ENCODE measurements at places on chromosomes 12 and 14.
A peak's percentile ranks its signal among the peaks of the same experiment; 100 is the strongest.

- no peak for DNase-seq
Measured at GRCh38 chr12:15769586-15769985, 19.6 kb downstream of the EPS8 start.

- DNase-seq: no peak
Measured at GRCh38 chr14:77988970-77989369, 181.2 kb upstream of the NRXN3 start.

- no peak for DNase-seq
Measured at GRCh38 chr12:41531147-41531829, 343.2 kb downstream of the PDZRN4 start.

GRCh38 chr12:33602515-33602914 is 162.9 kb upstream of the SYT10 start:
- DNase-seq: no peak

DNA sequence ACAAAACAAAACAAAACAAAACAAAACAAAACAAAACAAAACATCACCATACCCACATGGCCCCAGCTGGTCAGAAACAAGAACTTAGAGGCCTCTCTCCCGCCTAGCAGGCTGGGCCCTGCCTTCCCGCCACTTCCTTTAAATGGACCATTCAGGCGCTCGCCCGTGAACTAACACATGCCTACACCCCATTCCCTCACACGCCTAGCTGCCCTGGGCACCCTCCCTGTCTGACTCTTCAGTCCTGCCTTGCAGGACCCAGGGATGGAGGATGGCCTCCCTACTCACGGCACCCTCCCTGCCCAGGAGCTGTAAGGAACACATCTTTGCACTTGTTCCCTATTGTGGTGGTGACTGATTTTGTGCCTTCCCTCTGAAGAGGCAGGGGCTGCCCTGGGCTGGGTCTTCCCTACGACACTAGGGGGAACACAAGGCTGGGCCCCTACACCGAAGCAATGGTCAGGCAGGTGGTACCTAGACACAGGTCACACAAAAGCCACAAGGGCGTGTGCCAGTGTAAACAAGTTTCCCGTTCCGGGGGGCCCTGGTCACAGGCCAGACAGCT is 21.5 kb downstream of the P2RX2 start:
- no peak for DNase-seq

DNA sequence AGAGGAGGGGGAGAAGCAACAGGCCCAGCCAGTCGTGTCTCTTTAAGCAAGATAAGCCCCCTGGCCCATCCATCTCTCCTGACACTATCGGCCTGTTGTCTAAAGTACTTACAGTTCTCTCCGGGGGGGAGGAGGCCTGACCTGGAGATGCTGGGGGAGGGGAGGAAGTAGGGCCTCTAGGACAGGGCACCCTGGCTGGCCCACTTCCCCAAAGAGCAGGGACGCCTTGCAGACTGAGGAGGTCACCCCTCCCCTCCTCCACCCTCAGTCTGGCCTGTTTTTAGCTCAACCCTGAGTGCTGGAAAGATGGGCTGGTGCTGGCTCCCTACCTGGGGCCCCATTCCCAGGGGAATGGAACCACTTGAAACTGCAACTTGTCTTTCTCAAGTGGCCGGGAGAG is 70.3 kb downstream of the TBX5 start:
- DNase-seq: no peak

GRCh38 chr14:90827919-90828610 is 11.8 kb upstream of the TTC7B start:
- DNase-seq: peak; percentile 87

GRCh38 chr12:64566122-64566521 is 44.2 kb upstream of the RASSF3 start:
- DNase-seq: no peak

- DNase-seq: no peak
Measured at GRCh38 chr14:94341656-94342333, 18.7 kb upstream of the SERPINA6 start.

GRCh38 chr12:31522607-31523006 is 68.3 kb downstream of the DENND5B start:
- DNase-seq: no peak

GRCh38 chr12:47160316-47161244 is 80.8 kb upstream of the AMIGO2 start:
- DNase-seq: no peak

- no peak for DNase-seq
Measured at GRCh38 chr14:61954306-61954705, 192.1 kb downstream of the SNAPC1 start.

GRCh38 chr14:73116079-73116665 is 20.1 kb upstream of the PSEN1 start:
- DNase-seq: no peak

- no peak for DNase-seq
Measured at GRCh38 chr12:6199531-6200255, 507 bp upstream of the CD9 start.

DNA sequence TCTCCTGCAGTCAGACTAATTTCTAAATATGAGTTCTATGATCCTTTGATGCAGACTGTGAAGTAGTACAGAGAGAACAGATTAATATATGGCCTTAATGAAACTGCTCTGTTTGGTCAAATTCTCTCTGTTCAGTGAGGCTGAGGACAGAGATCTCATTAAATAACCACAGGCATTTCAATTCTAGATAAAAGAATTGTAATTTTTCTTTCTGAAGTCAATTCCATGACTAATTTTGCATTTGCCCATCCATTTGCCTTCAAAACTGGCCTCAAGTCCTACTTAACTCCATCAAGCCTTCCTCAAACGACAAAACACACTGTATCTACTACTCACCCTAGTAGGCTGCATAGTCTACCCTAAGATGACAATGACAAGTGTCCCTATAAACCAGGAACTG is 67.1 kb downstream of the DUSP16 start:
- no peak for DNase-seq

DNA sequence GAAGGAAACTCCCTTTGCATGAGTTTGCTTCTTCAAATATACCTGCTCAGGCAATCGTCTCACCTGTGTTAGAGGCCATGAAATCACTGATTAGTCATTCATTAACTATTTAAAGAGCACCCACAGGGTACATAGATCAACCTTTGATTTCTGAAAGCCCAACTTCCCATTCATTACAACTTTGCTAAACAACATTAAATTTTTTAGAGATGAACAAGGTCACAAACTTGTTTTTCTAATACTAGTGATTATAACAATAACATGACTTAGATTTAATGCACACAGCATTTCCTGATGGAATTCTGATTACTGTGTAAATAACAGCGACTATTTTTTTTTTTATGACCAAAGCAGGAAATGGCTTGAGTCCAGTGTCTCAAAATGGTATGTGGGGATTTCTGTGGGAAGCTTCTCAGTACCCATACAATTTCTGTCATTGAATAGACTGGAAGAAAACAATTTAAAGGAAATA is 5.4 kb upstream of the ERO1A start:
- no peak for DNase-seq

DNA sequence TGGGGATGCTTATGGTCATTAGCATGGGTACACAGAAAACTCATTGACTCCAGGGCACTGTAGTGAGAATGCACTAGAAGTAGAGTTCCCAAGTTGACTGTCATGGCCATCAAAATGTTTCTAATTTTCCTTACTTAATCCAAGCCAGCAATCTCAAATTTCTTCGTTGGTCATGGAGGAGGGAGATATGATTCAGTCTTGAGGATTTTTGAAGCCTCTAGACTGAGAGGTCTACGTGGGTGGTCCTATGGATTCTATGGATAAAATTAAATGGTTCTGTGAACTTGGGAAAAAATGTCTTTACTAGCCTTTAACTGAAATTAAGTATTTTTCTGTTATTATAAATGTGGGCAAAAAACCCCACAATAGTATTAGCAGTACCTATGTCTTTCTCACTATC is 508.5 kb downstream of the FUT8 start:
- no peak for DNase-seq

DNA sequence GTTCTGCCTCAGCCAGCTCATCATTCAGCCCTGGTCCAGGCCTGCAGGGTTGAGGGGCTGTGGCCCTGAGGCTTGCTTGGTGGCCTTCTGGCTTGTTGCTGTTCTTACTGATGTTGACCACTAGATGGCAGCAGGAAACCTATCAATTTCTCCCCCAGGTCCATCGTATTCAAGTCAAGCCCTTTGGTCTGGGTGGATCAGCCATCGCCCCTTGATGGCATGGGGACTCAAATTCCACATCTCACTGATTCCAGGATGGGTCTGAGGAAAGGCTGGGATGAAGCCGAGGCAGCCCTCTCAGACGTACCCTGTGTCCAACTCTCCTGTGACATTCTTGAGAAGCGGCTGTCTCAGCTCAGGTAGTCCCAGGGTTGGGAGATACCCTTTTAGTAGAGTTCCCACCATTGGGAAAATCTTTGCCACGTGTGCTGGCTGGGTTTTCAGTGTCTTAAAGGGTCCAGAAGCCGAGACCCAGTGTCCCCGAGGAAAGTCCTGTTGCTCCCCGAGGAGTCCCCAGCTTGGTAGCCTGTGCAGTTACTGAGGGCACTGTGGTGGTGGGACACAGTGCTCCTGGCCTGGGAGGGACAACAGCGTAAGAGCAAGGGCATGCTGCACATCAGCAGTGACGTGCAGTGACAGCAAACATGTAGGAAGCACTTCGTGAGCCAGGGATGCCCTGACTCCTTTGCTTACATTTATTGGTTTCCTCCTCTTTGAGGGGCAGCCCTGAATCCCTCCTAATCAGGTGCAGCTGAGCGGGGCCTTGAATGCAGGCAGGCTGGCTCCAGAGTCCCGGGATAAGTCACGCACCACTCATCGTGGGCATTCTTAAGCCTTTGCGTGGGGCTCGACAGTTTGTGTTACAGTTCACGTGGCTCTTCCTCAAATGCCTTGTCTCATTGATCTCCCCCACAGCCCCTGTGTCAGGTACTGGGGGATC is 58.6 kb downstream of the TSPAN9 start:
- no peak for DNase-seq

DNA sequence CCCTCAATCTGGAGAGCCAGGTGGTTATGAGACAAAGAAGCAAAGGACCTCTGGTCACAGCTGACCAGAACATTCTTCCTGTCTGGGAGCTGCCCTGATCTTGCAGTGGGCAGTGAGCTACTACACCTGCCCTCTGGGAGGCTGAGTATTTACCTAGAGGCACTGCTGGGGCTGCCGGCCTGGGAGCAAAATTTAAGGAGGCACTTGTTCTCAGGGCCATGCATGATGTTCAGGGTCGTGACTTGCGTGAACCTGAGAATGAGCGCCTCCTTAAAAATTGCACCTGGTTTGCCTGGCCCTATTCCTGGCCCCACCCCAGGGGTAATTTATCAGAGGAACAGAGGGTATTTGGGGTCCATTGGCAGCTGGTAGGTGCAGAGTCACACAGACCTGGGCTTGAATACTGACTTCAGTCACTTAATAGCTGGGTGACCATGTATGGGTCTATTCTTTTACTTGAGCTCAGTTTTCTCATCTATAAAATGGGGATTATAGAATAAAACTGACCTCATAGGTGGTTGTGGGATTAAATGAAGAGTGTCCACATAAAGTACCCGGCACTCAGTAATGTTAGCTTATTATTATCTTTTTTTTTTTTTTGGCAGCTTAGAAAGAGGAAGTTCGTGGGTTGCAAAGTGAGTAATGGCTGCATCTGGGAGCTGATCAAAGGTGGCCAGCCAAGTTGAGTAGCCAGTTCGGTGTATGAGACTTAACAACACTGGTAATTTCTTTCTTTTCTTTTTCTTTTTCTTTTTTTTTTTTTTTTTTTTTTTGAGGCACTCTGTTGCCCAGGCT is 107.4 kb upstream of the MED13L start:
- no peak for DNase-seq

- DNase-seq: no peak
Measured at GRCh38 chr12:34398366-34398705, 376.0 kb downstream of the ALG10 start.

- DNase-seq: no peak
Measured at GRCh38 chr12:72100854-72101253, 162.2 kb downstream of the TPH2 start.

GRCh38 chr12:32475724-32476123 is 76.4 kb downstream of the FGD4 start:
- no peak for DNase-seq

GRCh38 chr12:79959484-79959883 is 24.6 kb upstream of the PPP1R12A start:
- no peak for DNase-seq

- DNase-seq: peak; percentile 48
Measured at GRCh38 chr14:67532998-67533753, at the start of gene PLEKHH1. PLEKHH1 (plus strand) TSS chr14:67533290; CDS start chr14:67541868, 8,578 bp downstream.

DNA sequence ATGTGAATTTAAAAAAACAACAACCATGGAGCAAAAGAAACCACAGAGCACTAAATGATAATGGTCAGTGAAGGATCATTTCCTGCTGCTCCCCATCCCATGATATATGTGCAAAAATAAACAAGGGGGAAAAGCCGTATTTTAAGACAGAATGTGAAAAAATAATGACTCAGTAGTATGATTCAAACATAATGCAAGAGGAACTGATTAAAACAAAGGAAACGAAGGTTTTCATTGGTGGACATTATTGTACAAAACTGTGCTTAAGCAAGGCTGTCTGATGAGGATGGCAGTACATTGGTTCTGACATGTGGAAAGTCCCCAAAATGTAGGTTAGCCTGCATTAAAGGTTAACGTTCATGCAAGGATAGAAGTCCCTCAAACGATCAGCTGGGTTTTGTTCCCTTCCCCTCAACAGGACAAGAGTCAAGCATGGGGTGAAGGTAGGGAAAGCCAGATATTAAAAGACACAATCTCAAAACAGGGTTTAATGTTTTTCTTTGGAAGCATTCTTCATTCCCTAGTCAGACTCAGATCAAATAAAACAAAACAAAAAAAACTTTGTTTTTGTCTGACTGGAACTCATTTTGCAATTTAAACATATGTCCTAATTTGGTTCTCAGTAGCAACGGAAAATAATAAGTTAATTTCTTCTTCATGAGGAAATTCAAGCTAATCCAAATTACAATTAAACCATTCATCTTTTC is 26.3 kb upstream of the PTGDR start:
- DNase-seq: no peak

DNA sequence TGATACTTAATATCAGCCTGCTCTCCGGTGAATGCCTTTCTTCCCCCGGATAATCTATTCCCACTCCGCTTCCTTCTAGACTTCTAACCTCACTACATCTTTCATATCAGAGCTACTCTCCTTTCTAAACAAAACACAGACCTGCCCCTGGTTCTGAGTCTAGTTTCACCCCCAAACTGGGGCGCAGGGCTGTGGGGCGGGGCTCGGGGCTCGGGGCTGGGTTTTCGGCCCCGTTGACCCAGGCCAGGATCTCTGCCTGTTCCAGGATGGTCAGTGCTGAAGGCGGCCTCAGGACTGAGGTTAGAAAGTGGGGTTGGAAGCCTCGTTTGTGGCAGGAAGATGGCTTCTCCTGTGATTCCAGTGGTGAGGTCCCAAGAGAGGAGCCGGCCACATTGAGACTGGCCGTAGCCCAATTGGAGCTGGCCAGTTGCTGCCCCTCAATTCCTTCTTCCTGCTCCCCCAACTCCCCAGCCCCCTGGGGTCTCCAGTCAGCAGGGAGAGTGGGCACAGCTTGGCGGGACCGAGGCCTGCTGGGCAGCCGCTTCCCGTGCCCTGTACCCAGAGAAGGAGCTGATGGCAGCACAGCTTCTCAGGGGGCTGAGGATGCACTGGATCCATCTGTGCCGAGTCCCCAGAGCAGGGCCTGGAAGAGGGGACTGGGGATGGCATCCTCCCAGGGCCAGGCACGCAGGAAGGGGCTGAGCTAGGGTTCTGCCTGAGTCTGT is 52.9 kb downstream of the LRCOL1 start:
- DNase-seq: no peak
